GM04504 (cell line): ENCODE measurements at places on chromosomes 5 and 9.

GRCh38 chr5:170266570-170267381 is 30.8 kb downstream of the LCP2 start:
- no peak for DNase-seq

DNA sequence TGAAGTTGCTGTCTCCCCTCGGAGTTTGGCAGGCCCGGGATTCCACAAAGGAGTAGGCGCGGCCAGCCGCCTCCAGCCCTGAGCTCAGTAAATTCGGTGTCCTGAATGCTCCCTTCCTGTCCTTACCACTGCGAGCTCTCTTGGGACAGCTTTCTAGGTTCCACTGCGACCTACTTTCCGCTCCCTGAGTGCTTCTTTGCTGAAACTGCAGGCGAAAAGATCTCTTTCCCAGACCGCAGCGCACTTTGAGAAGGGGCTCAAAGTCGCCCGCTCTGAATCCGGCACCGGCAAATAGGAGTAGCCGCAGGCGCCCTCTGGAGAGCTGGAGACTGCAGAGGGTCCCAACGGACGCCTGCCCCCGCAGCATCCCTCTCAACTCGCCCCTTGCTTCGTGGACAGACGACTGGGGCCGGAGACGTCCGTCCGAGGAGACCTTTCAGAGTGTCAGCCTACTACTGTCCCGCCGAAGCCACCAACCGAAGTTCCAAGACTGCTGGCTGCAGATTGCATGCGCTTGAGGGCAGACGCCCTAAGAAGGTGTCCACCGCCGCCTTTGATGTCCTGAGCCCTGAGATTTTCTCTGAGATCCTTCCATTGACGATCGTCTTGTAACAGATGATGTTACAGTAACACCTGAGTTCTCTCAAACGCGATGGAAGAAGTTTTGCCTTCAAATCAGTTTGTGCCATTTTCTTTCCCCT is 96.0 kb downstream of the ANXA2R start:
- no peak for DNase-seq

DNA sequence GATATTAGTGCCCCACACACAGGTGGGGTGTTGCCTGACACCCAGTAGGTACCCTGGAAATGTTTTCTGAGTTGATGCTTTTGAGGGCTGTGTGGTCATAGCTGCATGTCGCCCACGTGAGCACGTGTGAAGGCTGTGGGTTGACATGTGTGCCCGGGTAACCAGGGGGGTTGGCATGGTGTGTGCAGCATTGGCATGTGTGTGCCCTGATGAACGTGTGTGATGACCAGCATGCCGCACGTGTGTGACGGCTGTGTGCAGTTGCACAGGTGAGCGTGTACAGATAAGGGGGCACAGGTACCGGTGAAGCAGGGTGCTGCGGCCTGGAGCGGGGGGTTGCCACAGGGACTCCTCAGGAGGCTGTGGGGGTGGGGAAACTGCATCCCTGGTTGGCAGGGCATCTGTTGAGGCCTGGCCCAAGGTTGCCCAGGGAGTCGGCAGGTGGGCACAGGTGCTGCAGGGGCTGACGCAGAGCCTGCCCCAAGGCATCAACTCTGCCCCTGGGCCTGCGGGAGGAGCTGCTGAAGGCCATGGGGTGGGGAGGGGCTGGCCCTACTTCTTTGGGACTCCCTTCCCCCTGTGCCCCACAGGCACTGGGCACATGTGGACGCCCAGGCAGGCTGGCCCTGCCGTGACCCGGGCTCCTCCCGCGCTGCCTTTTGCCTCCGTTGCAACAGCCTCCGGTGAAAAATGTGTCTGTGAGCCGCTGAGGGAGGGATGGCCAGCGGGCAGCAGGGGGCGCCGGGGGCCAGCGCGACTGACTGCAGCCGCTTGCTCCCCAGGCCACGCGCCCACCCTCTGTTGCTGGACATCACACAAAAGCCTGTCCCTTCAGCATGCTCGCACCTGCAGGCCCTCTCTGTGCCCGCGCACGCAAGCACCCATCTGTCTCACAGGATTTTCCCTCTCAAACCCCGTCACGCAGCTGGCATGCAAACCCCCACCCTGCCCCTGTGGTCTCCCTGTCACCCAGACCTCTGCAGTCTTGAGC is 2.2 kb downstream of the UNC5A start:
- DNase-seq = no peak

DNA sequence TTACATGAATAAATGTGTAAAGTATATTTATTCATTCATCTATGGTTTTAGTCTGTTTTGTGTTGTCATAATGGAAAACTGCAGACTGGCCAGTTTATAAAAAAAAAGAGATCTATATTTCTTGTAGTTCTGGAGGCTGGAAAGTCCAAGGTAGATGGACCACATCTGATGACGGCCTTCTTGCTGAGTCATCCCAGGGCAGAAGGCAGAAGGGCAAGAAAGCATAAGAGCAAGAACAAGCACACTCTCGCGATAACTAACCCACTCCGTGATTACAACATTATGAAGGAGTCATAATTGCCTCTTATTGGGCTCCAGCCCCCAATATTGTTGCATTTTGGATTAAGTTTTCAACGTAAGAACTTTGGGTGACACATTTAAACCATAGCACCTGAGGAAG is 180.4 kb upstream of the DAB2 start:
- no peak for DNase-seq
